ENCODE measurements at places on chromosomes 12 and 14. TPM values are rescaled to one million over a fixed set of nuclear protein-coding genes. Genes with fewer than 3 reads are reported as not detected.

The VDR gene
- 3.2 TPM for total RNA-seq

The OASL gene
- total RNA-seq: 9.7 TPM

The CYP27B1 gene
- 0.64 TPM for total RNA-seq

The PMEL gene
- not detected for total RNA-seq

The CLEC4C gene
- total RNA-seq: not detected

The NRXN3 gene
- total RNA-seq: not detected

The PTCSC3 gene
- not detected for total RNA-seq

The MYF5 gene
- not detected for total RNA-seq

The IL22 gene
- not detected for total RNA-seq

The GRIP1 gene
- total RNA-seq: 3.3 TPM

The CAPRIN2 gene
- total RNA-seq: 47.0 TPM
